ENCODE measurements at places on chromosomes 12 and 14.

DNA sequence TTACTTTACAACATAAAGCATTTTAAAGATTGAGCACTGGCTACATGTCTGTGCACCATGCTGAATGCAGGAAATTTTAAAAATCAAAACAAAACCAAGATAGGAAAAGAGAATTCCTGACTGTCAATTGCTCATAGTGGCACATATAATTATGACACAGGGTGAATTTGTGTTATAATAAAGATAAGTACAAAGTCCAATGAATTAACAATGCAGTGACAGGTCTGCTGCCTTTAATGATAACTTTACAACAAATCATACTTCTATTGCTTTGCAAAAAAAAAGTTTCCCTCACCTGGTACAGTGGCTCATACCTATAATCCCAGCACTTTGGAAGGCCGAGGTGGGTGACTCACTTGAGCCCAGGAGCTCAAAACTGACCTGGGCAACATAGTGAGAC lies 93.8 kb upstream of the OSBPL8 start:
- no peak for DNase-seq

GRCh38 chr12:127328867-127329266 lies 938.1 kb upstream of the TMEM132C start:
- DNase-seq: no peak

DNA sequence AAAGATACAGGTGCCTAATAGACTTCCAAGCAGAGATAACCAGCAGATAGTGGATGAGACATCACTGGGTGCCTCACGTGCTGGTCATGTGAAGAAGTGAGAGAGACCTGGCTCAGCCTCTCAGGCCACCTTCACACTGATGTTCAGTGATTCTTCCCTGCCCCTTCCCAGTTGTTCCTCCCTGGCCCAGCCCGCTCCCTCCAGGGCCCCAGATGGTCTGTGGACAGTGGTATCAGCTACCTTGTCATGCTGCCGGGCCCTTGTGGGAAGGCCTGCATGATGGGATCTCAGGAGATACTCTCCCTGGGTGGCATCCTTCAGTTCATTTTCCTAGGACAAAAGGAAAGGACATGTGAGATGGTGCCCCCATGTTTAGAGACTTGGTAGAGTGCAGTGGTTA lies 179.9 kb downstream of the PIWIL1 start:
- no peak for DNase-seq

DNA sequence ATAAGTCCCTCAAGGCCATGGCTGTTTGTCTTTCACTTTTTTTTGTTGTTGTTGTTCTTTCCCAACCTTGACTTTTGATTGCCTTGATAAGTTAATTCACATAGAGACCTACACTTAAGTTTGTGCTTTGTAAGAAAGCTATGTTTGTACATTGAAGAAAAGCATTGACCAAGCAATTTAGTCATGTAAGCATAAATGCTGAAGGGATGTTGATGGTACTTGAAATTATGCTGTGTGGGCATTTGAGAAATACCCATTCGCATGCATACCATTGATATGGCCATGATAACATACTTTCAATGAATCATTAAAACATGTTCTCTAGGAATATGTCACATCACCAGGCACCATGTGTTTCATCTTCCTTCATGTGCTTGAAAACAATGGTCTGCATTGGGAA lies 803.7 kb upstream of the TMEM132C start:
- DNase-seq: no peak

GRCh38 chr12:68882251-68882964 lies 50.6 kb downstream of the CPM start:
- DNase-seq: no peak

- DNase-seq: no peak
These were observed 934 bp upstream of the DCN start for GRCh38 chr12:91183551-91183950.

Measured in KBM-7 (cell line).